ENCODE measurements at places on chromosomes 13 and 19.
A peak's percentile ranks its signal among the peaks of the same experiment; 100 is the strongest.

GRCh38 chr13:28581451-28581850 lies 77.5 kb upstream of the POMP start:
- no peak for DNase-seq

- DNase-seq, result no peak
These were observed at the start of gene CD70 for GRCh38 chr19:6590827-6591319. Gene CD70, minus strand, starts transcription at chr19:6591150. Its CDS starts 148 bp downstream, at chr19:6591002.

DNA sequence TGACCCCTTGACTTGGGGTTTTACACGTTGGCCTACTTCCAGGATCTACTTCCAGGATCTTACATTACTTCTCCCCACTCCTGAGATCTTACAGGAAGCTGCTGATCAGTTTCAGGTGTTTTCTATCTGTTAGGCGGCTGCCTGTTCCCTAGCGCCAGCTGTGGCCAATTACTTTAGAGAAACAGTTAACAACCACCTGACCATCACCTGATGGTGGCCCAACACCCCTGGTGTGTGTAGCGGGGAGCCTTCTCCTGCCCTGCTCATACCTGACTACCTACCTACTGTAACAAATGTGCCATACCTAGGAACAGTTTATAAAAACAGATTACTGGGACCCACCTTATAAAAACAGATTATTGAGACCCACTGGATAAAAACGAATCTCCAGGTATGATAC lies 2.8 kb upstream of the POP4 start:
- DNase-seq, result no peak

- no peak for DNase-seq
These were observed 377.0 kb downstream of the ITGBL1 start for GRCh38 chr13:101829484-101829883.

- DNase-seq, result no peak
These were observed 205.5 kb downstream of the EFNB2 start for GRCh38 chr13:106329941-106330340.

DNA sequence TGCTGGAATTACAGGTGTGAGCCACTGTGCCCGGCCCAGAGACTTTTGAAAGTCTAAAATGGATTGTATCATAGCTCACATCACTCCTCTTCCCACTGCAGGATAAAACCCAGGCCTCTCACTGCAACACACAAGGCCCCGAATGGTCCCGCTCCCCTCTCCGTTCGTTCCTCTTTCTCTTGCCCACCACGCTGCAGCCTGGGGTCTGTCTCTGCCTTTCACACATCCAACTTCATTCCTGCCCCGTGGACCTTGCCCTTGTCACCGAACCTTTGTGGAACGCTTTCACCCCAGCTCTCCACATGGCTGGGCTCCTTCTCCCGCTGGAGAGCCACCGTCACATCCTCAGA lies 42.6 kb downstream of the NFIC start:
- no peak for DNase-seq

GRCh38 chr13:74966814-74967424 lies 515.0 kb downstream of the TBC1D4 start:
- DNase-seq, result peak; percentile 30

Measured in amniotic epithelial cell (primary cell).